HCEC 1CT (cell line): ENCODE measurements at places on chromosomes 1 and 21.
A peak's percentile ranks its signal among the peaks of the same experiment; 100 is the strongest.

GRCh38 chr1:162248854-162249535 lies 127.7 kb downstream of the SPATA46 start:
- DNase-seq = no peak

DNA sequence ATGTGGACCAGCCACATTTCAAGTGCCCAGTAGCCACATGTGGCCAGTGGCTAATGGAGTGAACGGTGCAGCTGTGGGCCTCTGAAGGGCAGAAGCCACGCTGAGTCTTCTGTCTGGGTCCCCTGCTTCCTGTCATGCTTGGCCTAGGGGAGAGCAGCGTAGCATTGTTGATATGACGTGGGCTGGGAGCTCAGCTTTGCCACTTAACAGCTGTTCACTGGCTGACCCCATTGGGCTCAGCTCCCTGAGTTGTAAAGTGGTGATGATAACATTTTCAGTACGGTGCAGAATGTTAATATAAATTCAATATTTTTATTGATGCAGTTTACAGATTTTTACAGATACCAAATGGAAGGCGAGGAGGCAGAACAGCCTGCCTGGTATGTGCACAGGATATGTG lies 4.5 kb downstream of the PODN start:
- no peak for DNase-seq

GRCh38 chr1:156766298-156767100 lies 836 bp upstream of the PRCC start:
- peak; percentile 16 for DNase-seq

- DNase-seq = no peak
Measured at GRCh38 chr1:17822741-17823426, 67.8 kb downstream of the ACTL8 start.

DNA sequence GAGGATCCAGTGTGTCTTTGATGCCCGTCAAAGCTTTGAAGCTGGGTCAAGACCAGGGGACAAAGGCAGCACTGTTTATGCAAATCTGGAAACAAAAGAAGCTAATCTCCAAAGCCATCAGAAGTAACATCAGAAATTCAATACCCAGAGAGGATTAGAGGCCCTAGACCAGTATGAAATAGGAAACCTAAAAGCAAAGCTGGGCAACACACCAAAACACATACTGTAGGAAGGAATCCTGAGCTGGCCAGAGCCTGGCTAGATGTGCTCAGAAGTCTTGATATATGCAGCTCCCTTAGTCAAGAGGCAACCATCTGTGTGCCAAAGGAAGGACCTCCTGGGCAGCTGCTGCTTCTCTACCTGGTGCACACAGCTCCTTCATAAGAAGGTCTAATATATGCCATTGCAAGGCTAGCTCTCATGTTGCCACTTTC lies 12.3 kb downstream of the COLGALT2 start:
- DNase-seq = peak; percentile 88

DNA sequence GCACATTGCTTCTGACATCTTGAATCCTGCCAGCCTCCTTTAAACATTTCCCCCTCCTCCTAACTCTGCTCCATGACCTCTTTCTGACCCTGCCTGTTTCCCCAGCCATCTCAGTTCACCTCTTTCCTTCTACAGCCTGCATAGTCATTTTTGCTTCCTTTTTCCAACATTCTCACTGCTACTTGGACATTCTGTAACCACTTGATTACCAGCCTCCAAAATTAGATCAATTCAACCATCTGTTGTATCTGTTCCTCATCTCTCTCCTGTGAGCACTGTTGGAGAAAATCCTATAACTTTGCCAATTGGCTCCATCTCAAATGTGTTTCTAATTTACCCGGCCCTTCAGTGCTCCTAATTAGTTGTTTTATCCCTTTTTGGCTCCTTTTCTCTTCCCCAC lies 27.5 kb upstream of the GPR88 start:
- no peak for DNase-seq

DNA sequence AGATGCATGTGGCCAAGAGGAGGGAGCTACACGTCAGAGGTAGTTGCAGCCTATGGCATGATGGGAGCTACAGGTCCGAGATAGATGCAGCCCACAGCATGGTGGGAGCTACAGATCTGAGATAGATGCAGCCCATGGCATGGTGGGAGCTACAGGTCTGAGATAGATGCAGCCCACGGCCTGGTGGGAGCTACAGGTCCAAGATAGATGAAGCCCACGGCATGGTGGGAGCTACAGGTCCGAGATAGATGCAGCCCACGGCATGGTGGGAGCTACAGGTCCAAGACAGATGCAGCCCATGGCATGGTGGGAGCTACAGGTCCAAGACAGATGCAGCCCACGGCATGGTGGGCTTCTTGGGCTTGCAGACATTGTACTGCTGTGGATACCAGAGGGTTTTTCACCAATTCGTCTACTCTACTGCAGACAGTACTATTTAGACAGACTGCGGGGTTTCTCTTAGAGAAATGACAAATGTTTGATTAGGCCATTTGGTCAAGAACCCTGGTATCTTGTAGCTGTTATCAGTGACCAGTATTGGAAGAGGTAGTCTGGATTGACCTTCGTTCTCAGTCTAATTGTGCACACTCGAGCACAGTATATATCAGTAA lies 127.4 kb downstream of the DHRS3 start:
- no peak for DNase-seq

DNA sequence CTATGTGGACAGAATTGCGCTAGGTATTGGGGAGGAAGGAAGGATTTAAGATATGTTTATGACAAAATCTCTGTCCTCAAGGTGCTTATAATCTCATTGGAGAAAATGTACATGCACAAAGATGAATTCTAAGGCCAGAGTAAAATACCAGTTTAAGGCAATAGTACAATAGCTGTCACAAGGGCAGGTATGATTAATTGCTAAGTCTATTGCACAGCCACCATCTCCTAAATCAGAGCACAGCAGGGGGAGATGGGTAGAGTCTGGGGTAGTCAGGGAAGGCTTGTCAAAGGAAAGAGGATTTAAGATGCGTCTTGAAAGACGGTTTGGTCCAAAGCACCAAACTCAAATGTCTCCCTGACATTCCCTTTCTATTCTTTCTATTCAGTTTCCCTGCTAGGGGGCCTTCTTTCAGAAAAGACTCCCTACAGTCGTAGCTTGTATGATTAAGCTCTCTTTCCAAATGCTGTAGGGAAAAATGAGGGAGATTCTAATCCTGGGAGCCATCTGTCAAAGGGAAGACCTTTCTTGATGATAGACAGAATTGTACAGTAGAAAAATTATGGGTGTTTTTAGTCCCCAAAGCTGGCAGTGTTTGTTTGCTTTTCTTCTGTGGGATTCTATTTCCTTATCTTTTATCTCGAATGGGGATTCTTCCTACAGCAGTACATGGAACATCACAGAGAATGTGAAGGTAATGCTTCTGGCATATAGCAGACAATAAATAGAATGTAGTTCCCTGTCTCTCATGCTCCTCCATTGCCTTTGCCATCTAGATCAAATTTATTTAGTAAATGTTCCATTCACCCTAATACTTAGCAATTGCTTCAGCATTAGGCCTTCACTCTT lies 107.6 kb upstream of the NFIA start:
- no peak for DNase-seq

- DNase-seq = no peak
Measured at GRCh38 chr21:33373451-33373850, 29.8 kb upstream of the IFNGR2 start.

GRCh38 chr1:227774821-227775661 lies 39.8 kb downstream of the SNAP47 start:
- DNase-seq = no peak

DNA sequence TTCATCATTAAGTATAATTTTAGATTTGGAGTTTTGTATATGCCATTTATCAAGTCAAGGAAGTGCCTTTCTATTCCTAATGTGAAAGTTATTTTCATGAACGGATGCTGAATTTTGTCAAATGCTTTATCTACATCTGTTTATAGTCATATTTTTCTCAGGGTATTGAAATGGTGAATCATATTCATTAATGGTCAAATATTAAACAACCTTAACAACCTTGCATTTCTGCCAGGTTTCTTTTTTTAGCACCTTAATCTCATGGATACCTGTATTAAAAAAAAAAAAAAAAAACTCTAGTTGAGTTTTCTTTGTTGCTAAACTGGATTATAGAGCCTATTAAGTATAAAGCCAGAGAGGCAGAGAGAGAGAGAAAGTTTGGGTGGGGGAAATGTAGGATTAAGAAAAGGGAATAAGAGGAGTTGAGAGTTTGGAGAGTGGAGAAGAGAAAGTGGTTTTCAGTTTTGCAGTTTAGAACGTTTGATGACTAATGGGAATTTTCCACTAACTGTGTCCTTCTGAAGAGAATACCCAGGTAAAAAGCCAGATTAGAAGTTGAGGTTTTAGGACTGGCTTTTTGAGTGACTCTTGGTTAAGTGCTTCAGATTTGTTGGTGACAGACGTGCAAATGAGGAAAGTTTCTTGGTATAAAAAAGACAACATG lies 305.0 kb downstream of the HLX start:
- DNase-seq = no peak
